ENCODE measurements at places on chromosomes 13 and 19. TPM values are rescaled to one million over a fixed set of nuclear protein-coding genes. Genes with fewer than 3 reads are reported as not detected.
A peak's percentile ranks its signal among the peaks of the same experiment; 100 is the strongest.

GRCh38 chr19:47172666-47173455, 42.2 kb downstream of the SAE1 start:
- no peak overlapping the region for H3K27ac ChIP-seq
- H3K4me3 ChIP-seq, result no peak overlapping the region
- H3K4me1 ChIP-seq, result no peaks in the 10 kb centered on the region
- H3K27me3 ChIP-seq, result no peaks in the 10 kb centered on the region

DNA sequence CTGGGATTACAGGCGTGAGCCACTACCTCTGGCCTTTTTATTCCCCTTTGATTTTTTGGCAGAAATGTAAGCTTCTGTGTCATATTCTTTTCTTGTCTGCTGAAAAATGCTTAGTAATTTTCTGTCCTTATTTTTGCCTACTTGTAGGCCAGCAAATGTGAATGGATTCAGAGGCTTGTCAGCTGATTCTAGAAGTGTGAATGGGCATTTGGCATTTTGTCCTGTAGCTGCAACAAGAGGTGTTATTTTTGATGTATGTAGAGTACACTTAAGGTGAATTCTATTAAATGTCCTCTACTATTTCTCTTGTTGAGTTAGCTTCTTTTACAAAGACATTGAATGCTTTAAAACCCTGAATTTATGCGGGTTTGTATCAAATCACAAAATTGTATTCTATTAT, 50.0 kb downstream of the FRY start:
- no peak overlapping the region for H3K4me3 ChIP-seq
- no peaks in the 10 kb centered on the region for H3K4me1 ChIP-seq
- H3K36me3 ChIP-seq, result no peaks in the 10 kb centered on the region
- H3K27me3 ChIP-seq, result no peaks in the 10 kb centered on the region

DNA sequence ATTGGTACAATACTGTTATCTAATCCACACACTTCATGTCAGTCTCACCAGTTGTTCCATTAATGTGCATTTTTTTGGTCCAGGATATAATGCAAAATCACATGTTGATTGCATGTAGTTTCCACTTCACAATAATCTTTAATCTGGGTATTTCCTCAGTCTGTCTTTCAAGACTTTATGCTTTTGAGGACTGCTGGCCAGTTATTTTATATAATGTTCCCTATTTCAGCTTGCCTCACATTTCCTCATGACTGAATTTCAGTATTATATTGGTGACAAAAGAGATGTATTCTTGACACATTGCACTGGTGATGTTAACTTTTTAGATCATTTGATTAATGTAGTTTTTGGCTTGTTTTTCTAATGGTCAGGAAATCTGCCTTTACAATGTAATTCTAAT, 368.3 kb downstream of the IRS2 start:
- H3K4me1 ChIP-seq, result peaks cover 42% of the 10 kb centered on the region
- H3K4me3 ChIP-seq, result no peak overlapping the region
- H3K27me3 ChIP-seq, result no peaks in the 10 kb centered on the region
- H3K27ac ChIP-seq, result peak overlapping the region; percentile 28
- no peaks in the 10 kb centered on the region for H3K36me3 ChIP-seq

GRCh38 chr19:7590256-7590655, 5.4 kb upstream of the CAMSAP3 start:
- no peaks in the 10 kb centered on the region for H3K36me3 ChIP-seq
- no peak for DNase-seq
- H3K27me3 ChIP-seq, result peaks cover 13% of the 10 kb centered on the region
- H3K4me1 ChIP-seq, result peaks cover 2% of the 10 kb centered on the region
- no peak overlapping the region for H3K4me3 ChIP-seq

Gene TUBA3C
- not detected for total RNA-seq
